ENCODE measurements at places on chromosomes 12 and 14.
A peak's percentile ranks its signal among the peaks of the same experiment; 100 is the strongest.

- DNase-seq, result no peak
Measured at GRCh38 chr14:99679996-99680395, 4.1 kb upstream of the CYP46A1 start.

- DNase-seq, result no peak
Measured at GRCh38 chr14:80805136-80805535, 136.4 kb downstream of the CEP128 start.

- DNase-seq, result no peak
Measured at GRCh38 chr12:58443273-58443980, 476.9 kb downstream of the LRIG3 start.

- DNase-seq, result no peak
Measured at GRCh38 chr12:115233891-115234543, 550.0 kb upstream of the TBX3 start.

DNA sequence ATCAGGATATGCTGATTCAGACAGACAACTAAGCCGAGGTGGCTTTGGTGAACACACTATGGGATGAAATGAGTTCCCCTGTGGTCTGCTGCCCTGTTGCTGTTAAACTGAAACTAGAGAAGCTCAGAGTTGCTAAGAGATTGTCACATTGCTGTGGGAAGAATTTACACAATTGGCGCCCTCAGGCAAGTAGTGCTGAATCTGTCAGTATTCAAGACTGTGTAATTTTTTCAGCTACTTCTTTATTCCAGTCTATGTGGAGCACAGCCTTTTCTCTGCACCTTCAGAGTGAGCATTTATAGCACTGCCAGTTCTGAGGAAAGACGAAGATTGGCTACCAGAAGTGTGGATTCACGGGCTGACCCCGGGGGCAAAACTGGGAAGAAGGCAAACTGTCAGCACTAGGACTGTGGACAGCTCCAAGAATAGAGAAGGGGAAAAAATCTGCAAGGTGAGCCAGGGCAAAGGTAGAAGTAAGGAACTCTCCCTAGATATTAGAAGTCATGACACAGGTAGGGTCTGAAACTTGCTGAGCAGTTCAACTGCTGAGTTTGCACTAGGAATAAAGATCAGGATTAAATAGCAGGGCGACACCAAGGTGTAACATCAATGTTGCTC, 218.8 kb upstream of the TMPO start:
- no peak for DNase-seq

- DNase-seq, result no peak
Measured at GRCh38 chr12:49885118-49885517, 18.6 kb downstream of the FAIM2 start.

DNA sequence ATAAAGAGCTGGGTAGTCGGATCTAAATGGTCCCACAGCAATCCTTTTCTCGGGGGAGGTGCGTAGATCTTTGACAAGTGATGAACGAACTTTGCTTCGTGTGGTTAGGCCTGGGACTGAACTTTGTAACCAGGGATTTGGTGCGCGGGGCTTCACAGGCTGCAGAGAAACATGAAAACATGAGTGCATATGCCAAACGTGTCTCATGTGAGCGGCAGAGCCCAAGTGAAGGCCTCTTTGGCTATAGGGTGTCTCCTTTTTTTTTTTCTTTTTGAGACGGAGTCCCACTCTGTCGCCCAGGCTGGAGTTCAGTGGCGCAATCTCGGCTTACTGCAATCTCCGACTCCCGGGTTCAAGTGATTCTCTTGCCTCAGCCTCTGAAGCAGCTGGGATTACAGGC, 12.0 kb upstream of the RIOX1 start:
- DNase-seq, result no peak

DNA sequence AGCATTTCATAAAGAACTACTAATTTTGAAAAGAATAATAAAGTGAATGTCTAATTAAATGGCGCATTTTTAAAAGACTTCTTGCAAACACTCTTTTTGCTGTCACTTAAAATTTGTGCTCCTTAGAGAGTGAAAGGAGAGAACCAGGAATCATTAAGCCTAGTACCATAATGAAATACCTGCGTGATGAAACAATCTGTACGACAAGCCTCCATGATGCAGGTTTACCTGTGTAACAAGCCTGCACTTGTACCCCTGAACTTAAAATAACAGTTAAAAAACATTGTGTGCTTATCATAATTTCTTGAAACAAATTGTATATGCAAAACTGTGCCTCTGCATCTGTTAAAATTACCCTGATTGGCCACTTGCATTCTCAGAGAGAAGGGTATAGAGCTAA, 108.1 kb downstream of the MGAT4C start:
- DNase-seq, result no peak

- DNase-seq, result no peak
Measured at GRCh38 chr14:28987516-28987915, 220.9 kb downstream of the FOXG1 start.

GRCh38 chr14:41549821-41550607, 56.7 kb upstream of the LRFN5 start:
- no peak for DNase-seq

GRCh38 chr14:101464310-101464983, 96.8 kb upstream of the DIO3 start:
- no peak for DNase-seq

DNA sequence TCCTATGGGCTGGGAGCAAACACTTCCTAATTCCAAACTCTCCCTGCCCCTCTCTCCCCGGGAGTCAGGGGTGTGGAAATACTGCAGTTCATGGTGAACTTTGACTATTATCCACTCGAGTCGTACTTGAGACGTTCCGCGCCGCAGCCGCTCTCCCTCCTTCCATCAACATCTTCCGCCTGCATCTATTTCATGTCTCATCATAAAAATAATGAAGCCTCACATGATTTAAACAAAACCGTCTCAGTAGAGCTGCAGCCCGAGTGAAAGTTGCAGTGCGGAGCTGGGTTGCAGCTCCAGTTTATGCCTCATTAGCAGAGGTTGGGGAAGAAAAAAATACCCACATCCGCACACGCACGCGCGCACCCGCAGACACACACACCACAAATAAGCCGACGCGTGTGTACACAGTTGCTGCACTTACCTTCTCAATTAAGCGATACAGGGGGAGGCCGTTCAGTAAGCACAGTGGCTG, 283 bp downstream of the LMO3 start:
- no peak for DNase-seq

DNA sequence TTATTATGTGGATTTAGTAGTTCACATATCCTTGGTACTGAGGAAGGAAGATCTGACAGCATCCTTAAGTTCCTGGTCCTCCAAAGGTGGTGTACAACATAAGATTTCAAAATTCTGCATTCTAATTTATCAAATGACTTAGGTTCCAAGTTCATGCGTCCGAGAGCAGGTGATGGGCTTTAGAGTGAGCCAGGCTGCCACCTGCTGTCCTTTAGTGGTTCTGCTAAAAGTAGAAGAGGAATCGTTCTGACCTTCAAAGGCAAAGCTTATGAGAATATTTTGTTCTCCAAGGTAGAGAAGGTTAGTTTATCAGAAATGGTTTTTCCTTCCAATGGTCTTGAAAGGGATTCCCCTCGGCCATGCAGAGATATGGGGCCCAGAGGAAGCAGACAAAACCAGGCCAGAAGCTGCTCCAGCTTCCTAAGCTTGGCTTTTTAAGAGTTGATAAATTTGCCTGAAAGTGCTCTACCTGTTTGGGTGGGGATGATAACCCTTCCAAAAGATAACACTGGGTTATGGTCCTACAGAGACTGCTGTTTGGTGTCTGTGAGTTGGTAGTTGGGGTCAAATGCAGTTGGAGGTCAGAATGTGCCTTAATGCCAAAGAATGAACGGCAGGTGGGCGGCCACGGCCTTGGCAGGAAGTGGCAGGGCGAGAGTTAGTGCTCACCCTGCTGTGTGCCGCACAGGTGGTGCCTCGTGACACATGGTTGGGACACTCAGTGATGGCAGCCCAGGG, 29.1 kb upstream of the LRTM2 start:
- no peak for DNase-seq

DNA sequence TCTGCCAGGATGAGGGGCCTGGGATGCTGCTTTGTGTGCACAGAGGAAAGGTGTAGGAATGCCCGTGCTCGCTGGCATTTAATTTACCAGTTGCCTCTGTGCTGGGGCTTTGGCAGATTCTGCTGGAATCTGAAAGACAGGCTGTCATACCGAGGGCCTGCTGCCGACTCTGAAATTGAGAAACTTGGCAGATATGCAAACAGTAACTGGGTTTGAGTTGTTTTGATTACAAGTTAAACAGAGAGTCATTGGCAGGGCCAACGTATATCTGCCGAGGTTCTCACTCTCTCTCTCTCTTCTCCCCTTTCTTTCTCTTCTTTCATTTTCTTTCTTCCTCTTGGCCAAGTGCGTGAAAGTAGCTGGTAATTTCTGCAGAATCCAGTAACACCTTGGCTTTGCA, 618.7 kb downstream of the VRK1 start:
- DNase-seq, result no peak

DNA sequence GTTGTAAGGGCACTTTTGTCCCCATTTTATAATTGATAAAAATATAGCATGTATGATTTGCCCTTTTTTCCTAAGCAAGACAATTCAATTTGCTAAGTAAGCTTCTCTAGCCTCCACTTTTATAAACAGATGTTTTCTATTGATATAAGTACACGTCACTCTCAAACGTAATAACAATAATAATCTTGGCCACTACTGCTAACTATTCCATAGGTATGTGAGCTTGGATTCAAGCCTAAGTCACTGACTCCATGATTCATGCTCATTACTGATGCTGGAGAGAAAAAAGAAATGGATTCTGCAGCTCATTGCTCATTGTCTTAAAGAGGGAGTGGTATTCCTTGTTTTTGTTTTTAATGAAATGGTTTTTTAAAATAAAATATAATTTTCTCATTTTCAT, 661.0 kb downstream of the GALC start:
- DNase-seq, result no peak

DNA sequence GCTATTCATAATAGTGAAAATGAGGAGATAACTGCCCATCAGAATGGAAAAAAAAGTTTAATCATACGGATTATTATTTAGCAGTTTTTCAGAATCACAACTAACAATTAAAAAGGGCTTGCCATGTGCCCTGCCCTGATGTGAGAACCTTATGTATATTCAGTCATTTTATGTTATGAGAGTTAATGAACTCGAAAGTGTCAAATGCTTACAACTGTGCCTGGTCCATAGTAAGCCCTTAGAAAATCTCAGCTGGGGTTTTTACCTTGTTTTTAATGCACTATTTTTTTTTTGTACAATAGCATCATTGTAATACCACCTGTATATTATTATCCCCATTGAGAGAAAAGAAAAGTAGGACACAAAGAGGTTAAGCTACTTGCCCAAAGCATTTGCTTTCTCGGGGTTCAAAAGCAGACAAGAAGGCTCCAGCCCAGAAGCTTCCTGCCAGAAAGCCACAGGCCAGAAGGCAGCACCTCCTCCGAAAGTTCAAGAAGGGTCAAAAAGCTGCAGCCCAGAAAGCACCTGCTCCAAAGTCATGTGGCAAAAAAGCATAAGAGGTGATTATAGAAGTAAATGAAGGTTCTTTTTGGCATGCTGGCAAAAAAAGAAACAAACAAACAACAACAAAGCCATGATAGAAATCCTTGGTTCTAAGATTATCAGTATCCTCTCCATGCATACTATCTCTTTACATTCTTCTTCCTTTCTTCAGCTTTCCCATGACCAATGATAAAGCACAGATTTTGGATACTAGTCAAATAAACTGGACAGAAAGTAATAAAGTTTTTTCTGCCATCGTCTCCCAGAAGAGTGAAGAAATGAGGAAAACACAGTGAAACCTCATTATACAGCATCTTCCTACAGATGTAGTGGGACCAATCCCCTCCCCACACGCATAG, 59.1 kb upstream of the NAP1L1 start:
- no peak for DNase-seq

DNA sequence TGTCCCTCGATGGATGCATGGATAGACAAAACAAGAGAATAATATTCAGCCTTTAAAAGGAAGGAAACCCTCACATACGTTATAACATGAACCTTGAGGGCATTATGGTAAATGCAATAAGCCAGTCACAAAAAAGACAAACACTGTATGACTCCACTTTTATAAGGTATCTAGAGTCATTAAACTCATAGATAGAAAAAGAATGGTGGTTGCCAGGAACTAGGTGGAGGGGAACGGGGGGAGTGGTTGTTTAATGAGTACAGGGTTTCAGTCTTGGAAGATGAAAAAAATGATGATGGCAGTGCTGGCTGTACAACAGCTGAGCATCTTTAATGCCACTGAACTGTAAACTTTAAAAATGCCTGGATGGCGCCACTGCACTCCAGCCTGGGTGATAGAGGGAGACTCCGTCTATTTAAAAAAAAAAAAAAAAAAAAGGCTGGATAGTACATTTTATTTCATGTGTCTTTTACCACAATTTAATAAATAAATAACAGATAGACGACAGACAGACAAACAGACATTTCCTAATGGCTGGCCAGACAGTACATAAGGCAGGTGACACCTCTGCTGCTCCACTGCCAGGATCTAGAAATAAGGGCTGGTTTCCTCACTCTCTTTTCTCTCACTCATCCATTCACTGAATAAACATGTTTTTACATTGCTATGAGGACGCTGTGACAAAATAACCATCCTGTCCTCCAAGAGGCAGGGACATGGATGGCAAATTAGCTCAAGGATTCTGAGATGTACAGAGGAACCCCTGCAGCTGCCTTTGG, 118.8 kb downstream of the FOXN3 start:
- DNase-seq, result no peak

- DNase-seq, result no peak
Measured at GRCh38 chr14:29684926-29685325, 242.7 kb downstream of the PRKD1 start.

- DNase-seq, result no peak
Measured at GRCh38 chr12:16482726-16483125, 123.2 kb downstream of the LMO3 start.

GRCh38 chr14:103385929-103386712, 906 bp downstream of the MARK3 start:
- peak; percentile 27 for DNase-seq

- no peak for DNase-seq
Measured at GRCh38 chr12:7160183-7160582, 29.3 kb upstream of the PEX5 start.

DNA sequence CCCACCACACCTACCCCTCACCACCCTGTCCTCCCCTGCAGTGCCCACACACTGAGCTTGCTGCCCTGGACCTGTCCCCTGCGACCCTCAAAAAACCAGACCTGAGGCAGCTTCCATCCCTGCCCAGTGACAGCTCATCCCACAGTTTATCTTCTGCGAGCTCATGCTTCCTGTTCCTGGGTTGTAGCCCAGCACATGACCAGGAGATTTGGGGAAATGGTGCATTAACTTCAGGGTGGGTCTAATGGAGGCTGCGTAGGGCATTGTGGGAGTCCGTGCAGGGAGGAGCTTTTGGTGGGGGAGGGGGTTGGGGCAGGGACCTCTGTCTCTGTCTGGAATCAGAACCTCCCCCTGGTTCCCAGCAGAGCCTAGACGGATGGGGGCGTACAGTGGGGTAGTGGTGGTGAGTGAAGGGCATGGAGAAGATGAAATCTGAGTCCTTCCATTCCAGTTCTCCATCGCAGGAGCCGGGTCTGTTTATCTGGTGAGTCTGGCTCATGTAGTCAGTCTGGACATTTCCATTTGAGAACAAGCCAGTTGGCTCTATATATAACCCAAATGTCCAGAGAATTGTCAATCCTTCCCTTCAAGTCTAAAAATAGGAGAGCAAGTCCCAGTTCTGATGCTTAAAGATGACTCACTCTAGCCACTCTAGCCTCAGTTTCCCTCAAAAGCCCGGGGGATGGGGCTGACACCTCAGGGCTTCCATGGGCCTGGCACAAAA, 270.9 kb downstream of the CACNA1C start:
- DNase-seq, result no peak

GRCh38 chr14:74599946-74600345, 12.1 kb downstream of the LTBP2 start:
- DNase-seq, result no peak

All from C1 segment of cervical spinal cord (tissue), 14 donors.